ENCODE measurements at places on chromosomes 5 and 9.

DNA sequence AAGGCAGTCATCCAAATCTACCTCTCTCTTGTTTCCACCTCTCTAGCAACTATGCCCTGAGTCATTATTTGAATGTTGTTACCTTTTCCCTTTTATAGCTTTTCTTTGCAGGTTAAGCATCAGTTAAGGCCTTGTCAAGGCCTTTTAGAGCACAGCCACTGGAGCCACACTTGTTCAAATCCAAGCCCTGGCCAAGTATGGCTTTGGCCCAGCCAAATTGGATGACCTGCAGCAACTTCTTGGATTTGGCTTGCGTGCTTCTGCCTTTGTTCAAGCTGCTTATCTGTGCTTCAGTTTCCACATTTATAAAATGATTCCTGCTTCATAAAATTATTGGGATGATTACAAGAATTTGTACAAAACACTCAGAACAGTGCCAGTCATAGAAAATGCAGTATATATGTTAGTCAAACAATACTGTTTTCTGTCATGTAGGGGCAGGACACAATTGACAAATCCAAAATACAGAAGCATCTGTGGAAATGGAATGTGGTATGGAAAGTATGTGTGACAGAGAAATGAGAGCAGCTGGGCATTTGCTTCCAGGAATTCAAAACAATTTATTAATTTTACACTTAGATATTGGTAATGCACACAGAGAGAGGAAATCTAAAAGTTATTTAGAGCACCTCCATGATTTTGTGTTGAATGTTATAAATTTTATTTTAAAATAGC is 17.9 kb upstream of the RLN1 start:
- DNase-seq, result no peak

DNA sequence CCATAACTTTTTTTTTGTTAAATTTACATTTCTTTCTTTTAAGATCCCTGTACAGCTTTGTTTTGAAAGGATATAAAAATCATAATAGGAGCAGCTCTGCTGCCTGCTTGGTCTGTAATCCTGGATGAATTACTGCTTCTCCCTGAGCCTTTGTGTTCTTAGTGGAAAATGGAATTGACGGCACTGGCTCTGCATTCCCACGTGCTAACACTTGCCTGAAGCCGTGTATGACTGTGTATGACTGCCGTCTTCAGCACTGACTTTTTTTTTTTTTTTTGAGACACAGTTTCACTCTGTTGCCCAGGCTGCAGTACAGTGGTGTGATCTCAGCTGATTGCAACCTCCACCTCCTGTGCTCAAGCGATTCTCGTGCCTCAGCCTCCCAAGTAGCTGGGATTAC is 4.8 kb downstream of the THG1L start:
- no peak for DNase-seq

GRCh38 chr5:76299592-76299991 is 103.5 kb upstream of the IQGAP2 start:
- DNase-seq, result no peak

DNA sequence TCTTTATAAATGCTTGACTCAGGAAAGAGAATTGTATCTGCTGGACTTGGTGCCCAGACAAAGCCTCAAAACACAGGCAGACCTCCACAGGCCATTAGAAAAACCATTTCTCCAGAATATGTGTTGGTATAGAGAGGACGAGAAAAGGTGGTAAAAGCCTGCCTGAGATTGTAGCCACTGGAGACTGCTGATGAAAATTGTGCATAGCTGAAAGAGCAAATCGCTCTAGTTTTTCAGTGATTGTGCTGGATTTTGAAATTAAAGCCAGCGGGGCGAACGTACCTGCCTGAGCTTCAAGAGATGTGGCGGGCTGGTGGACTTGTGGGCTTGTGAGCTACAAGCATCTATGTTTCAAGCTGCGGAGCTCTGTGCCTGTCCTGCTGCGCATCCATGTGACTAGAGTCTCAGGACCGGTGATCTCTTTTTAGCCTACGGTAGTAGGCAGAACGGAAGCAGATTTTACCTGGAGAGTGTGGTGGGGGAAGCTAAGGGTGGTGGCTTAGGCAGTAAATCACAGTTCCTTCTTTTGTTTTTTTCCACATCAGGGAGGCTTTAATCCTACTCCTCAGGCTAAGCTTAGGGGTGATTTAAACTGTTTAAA is 193.6 kb downstream of the SREK1 start:
- no peak for DNase-seq

DNA sequence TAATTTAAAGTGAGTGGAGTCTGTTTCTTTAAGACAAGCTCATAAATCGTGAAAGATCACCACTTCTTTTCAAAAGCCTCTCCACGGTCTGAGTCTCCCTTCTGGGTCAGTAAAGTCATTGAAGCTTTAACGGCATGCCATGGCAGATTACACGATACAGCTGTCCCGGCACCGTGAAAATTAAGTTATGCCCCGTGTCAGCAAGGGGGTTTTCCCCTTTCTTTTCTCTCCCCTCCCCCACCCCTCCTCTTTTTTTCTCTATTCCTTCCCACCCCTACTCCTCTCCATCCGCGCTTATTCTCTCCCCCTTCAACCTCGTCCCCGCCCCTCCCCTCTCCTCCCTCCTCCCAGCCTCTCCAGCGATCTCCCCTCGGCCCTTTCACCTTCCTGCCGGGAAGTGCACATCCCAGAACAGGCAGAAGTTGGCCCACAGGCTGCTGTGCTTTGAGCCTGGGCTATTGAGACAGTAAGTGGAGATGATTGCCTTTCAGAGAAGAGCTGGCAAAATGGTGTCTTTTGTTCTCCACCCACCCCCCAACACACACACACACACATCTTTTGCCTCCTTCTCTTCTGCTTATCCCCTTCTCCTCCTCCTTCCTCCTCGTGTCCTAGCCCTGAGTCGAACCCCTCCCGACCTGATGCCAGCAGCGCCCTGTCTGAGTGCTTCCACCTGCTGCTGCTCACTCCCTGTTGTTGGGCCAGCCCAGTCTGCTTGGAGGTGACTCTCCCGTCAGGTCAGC is 44.1 kb downstream of the GAS1 start:
- peak; percentile 54 for DNase-seq

DNA sequence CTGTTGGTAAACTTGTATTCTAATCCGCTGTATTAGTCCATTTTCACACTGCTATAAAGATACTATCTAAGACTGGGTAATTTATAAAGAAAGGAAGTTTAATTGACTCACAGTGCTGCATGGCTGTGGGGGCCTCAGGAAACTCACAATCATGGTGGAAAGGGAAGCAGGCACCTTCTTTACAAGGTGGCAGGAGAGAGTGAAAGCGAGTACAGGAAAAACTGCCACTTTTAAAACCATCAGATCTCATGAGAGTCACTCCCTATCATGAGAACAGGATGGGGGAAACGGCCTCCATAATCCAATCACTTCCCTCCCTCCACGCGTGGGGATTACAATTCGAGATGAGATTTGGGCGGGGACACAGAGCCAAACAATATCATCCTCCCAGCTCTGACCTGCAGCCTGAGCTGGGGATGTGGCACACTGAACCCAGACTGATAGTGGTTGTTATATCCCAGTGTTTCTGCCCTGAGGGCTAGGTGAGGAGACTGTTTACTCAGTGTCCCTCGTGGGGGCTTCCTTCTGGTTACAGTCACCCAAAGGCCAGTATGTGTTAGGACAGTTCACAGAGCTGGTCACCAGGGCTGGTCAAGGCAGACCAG is 488.3 kb downstream of the KDM4C start:
- no peak for DNase-seq

- DNase-seq, result no peak
Measured at GRCh38 chr9:31700252-31701045, 684.0 kb upstream of the ACO1 start.

DNA sequence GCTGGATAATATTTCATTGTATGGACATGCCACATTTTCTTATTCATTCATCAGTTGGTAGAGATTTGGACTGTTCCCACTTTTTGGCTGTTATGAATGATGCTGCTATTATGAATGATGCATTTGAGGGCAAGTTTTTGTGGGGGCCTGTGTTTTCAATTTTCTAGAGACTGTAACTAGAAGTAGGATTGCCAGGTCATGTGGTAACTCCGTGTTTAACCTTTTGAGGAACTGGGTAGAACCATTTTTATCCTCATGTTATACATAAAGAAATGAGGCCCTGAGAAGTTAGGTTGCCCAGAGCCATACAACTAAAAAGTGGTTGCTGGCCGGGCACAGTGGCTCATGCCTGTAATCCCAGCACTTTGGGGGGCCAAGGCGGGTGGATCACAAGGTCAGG is 22.4 kb upstream of the STRBP start:
- DNase-seq, result no peak

GRCh38 chr9:105881021-105881420 is 186.7 kb downstream of the TMEM38B start:
- DNase-seq, result no peak

DNA sequence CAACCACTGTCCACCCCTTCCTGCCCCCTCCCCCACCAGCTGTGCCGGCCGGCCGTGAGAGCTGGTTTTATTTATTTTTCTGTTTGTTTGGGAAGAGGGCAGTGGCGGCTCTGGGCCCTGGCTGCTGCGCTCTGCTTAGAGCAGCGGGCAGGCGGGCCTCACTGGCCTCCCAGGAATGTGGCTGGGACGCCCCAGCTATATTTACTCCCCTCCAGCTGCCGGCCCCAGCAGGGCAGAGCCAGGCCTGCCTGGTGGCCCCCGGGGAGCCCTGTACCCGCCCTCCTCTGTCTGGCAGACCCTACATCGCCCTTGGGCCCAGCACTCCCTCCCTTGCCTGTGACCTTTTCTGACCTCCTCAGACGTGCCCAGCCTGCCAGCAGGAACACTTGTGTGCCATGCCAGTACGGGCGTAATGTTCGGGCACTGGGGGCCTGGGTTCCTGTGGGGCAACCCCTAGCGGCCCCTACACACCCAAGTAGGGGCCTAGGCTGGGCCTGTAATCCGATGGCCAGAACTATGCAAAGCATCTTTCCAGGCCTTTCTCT is 7.7 kb downstream of the CXXC5 start:
- DNase-seq, result no peak

DNA sequence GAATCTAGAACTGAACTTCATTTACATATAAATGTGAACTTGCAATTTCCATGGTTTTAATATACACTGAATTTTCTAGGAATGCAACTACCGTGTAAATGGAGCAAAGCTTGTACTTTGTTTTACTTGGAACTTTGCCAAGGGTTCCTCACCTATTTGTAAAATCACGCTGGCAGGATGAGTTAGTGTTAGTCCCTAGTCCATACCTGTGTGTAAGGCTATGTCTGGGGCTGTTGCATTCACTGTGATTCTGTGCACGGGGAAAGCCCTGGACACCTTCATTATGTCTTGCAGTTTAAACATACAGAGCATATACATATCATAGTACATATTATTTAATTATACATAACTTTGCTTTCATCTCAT is 119.9 kb downstream of the PAX5 start:
- no peak for DNase-seq
